Activated CD8-positive, alpha-beta memory T cell treated with anti-CD3 and anti-CD28 coated beads for 4 hours (primary cell): ENCODE measurements at places on chromosomes 7 and 10.

DNA sequence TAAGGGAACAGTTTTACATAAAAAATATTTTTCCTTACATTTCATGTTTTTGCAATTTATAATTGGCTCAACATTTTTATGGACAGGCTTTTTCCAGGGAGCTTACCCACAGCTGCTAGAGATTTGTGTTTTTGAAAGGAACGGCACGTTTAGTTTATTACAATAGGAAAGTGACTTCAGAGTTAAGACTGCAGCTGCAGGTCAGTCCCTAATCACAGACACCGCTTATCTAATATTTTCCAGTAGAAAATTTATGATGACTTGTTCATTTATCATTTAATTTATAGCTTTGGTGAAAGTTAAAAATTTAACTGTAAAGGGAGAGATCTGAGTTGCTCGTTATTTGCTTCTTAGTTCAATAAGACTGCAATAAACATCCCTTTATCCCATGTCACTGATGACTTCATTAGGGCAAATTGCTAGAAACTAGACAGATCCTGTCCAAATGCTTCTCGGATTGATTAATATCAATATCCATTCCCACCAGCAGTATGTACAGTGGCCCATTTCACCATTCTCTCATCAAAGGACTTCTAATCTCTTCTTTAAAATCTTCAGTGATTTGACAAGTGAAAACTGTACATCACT is 97.0 kb upstream of the ODAD2 start:
- no peak for DNase-seq

DNA sequence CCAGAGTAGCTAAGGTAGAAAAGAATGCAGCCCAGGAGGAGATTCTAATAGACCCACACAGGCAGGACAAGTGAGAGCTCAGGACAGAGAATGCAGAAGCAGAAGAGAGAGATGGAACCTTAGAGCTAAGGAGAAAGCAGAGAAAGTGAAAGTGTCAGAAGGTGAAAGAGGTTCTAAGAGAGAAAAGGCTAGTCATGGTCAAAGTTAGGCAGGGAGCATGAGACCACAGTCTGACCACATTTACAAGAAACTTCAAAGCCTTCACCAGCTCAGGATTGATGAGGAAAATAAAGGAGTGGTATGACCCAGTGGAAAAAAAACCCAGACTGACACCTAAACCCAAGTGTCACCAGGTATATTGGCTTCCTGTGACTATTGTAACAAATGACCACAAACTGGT is 131.8 kb upstream of the WDR11 start:
- no peak for DNase-seq

DNA sequence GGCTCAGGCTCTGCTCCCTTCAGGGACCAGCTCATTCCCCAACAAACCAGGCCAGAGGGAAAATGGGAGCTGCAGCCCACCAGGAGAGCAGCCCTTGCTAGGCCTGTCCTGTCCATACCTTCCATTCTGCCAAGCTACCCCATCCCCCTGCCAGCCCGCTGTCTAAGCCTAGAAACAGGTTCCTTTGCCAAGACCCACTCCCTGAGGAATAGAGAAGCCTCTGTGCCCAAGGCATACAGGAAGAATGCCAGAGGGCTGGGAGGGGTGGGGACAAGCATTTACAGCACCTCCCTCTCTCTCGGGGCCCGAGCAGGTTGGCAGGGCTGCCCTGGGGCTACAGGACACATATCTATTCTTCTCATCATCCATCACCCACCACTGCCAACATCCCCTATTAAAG is 178.3 kb downstream of the GRID1 start:
- DNase-seq: no peak

DNA sequence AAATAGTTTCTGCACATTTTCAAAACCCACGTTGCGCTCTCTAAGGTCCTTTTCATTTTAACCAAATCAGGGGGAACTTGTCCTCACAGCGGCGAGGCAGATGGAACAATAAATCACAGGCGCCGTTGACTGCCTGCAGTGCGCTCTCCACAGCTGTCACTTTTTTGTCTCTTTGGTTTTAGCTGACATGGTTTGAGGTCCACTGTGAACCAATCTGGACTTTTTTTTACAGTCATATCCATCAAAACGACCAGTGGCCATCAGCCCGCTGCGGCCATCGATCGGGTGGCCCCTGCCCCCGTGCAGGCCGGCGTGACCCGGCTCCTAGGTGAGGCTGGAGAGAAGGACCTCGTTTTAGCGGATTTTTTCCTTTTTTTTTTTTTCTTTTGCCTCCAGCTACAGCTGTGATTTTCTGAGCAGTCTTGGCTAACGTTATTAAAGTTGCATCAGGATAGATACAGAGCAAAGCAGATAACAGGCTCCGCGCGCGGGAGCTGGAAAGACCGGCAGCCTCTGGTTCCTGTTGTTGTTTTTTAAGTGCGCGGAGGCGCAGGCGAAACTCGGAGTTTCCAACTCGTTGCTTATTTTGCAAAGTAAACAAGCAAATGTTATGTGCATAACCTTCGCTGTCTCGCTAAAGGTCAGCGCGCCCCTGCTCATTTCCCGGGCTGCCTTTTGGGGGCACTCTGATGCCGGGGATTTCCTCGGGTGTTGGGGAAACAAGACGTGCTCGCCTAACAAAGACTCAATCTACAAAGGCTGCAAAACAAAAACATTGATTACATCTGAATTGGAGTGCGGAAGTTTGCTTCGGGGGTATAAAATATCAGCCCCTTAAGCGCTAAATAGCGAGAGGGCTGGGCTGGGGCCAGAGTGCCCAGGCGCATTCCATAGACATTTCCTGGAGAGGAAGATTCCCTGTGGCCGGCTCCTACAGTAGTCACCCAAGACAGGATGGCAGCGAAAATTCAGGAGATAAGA is 414.8 kb upstream of the MKI67 start:
- DNase-seq: no peak

GRCh38 chr7:75905785-75906604 is 9.0 kb upstream of the POR start:
- no peak for DNase-seq

GRCh38 chr7:106915873-106916272 is 50.8 kb downstream of the PIK3CG start:
- DNase-seq: no peak

- no peak for DNase-seq
Observed at GRCh38 chr10:52598936-52599335, 173.6 kb downstream of the MBL2 start.

GRCh38 chr10:106571192-106571946 is 593.1 kb downstream of the SORCS1 start:
- DNase-seq: no peak

DNA sequence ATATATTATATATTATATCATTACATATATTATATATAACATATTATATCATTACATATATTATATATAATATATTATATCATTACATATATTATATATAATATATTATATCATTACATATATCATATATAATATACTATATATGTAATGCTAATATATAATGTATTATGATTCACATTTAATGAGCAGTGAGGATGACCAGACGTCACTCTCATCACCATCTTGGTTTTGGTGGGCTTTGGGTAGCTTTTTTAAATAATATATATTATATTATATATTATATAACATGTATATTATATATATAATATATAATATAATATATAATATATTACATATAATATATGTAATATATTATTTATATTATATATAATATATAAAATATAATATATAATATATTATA is 1189.4 kb upstream of the AUTS2 start:
- no peak for DNase-seq

DNA sequence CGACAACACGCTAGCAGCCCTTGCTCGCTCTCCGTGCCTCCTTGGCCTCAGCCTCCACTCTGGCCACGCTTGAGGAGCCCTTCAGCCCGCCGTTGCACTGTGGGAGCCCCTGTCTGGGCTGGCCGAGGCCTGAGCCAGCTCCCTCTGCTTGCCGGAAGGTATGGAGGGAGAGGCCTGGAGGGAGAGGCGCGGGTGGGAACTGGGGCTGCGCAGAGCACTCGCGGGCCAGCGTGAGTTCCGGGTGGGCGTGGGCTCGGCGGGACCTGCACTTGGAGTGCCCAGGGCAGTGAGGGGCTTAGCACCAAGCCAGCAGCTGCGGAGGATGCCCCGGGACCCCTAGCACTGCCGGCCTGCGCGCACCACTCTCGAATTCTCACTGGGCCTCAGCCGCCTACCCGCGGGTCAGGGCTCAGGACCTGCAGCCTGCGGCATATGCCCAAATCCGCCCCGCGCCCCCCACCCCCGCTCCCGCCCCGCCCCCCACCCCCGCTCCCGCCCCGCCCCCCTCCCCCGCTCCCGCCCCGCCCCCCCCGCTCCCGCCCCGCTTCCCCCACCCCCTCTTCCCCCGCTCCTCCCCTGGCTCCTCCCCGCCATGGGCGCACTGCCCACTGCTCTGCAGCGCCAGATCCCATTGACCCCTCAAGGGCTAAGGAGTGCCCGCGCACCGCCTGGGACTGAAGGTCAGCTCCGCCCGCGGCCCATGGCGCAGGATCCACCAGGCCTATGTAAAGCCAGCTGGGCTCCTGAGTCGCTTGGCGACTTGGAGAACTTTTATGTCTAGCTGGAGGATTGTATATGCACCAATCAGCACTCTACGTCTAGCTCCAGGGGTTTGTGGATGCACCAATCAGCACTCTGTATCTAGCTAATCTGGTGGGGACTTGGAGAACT is 15.9 kb upstream of the ACBD5 start:
- DNase-seq: no peak

- no peak for DNase-seq
Observed at GRCh38 chr10:85679061-85679460, 687.5 kb downstream of the GRID1 start.

- no peak for DNase-seq
Observed at GRCh38 chr10:13831711-13832141, 245.0 kb downstream of the PRPF18 start.

GRCh38 chr7:154832557-154833138 is 170.3 kb downstream of the PAXIP1 start:
- no peak for DNase-seq

- no peak for DNase-seq
Observed at GRCh38 chr7:18166002-18166401, 138.4 kb upstream of the PRPS1L1 start.

DNA sequence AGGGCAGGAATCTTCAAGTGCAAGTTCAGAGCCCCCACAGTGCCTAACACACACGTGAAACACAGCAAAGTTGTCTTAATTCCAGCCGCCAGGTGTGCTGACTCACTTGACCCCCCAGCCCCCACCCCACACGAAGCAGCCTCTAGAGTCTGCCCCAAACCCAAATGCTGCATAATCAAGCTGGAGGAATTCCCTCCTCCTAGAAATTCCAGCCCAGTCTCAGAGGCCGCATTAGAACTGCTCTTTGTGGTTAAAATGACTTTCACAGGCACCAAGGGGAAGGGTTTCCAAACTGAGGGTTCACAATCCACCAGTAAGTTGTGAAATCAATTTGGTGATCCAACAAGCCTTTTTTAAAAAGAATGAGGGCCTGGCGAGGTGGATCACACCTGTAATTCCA is 67.0 kb upstream of the PLXNA4 start:
- no peak for DNase-seq

- DNase-seq: no peak
Observed at GRCh38 chr10:47442351-47442750, 41.6 kb downstream of the ANXA8 start.

DNA sequence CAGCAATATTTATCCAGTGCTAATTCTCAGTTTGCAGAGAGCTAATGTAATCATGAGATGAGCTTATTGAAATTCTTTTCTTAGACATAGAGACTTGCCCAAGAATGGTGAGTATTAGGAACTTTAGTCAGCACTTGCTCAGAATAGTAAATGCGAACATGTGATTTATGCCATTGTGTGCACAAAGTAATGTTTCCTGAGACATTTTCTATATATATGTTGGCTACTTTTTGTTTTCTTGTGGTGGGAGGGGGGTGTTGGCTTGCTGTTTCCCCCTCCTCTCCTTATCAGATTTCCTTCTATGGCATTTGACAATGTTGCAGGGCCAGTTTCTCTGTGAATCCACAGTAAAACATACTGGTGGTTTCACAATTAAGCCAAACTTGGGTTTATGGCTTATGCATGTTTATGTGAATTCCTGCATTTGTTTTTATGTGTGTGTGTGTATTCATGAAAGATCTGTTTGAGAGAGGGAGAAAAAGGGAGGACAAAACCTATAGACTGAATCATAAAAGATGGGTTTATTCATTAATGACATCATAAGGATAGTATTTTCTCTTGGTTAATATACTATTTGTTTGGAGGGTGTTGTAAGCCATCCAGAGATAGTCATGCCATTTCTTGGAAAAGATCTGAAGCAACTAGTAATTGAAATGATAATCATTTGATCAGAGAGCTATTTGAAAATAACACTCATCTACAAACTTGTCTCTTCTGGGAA is 36.3 kb downstream of the ARID5B start:
- DNase-seq: no peak

DNA sequence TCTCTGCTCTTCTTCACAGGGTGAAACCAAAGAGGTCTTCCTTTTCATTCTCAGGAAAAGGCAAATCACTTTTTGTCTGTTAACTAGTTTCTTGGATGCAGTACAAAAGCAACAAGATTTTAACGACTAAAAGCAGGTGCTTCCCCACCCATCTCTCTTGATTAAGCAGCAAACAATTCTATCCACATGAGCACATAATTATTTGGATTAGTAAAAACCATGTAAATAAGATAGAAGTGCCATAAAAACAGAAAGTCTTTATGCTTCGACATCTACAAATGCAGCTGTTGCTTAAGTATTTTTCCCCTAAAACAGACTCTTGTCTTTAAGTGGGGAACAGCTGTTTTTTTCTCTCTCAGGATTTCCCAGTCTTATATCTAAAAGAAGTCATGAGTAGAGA is 37.4 kb downstream of the USP54 start:
- no peak for DNase-seq

DNA sequence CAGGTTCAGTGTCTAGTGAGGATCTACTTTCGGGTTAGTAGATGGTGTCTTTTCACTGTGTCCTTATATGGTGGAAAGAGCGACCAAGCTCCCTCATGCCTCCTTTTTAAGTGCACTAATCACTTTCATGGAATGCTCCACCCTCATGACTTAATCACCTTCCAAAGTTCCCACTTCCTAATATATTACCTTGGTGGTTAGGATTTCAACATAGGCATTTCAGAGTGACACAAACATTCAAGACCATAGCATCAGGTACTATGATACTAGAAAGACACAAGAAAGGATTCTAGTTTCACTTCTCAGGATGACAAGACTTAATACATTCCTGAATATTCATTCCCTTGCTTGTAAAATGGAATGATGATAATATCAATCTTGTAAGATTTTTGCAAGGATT is 119.1 kb upstream of the FAM3C start:
- DNase-seq: no peak

GRCh38 chr7:55065511-55066229 is 46.9 kb downstream of the EGFR start:
- DNase-seq: no peak

- DNase-seq: no peak
Observed at GRCh38 chr7:158469396-158470051, 118.1 kb downstream of the PTPRN2 start.

DNA sequence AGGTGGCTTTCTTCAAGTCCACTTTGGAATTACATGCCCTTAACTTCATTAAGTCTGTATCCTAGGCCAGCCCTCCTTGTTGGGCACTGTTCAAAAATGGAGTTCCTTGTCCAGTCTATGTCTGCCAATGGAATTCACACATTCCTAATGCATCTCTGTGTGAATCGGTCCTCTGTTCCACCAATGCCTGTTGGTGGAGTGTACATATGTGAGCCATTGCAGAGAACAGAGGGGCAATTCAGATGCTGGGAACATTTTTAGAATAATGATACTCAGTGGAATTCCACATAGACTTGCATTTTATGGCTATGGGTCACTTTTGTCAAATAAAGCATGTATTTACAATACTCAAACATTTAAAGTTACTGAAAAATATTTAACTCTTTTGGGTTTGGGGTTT is 108.3 kb downstream of the COL28A1 start:
- no peak for DNase-seq

GRCh38 chr7:98199131-98199530 is 12.1 kb upstream of the BHLHA15 start:
- no peak for DNase-seq
